Non-pigmented ciliary epithelial cell (primary cell): ENCODE measurements at places on chromosomes 3 and 15.

GRCh38 chr3:158569794-158570193 is 1.2 kb upstream of the MLF1 start:
- no peak for DNase-seq

DNA sequence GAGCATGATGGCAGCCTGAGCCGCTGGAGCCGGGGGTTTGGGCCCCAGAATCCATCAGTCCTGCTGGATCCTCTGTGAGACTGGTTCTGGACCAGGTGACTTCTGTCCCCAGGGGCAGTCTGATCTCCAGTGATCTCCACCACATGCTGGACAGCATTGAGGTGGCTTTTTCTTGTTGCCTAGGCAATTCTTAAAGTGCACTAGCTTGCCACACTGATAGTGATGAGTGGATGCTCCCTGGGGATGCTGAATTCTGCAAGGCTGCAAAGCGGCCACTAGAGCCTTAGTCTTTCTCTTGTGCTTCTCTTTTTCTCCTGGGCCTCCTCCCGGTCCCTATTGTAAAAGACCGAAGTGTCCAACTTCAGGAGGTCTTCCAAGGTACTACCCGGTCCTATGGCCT is 70.4 kb upstream of the ATP11B start:
- no peak for DNase-seq

GRCh38 chr3:150825192-150825915 is 62.4 kb upstream of the SIAH2 start:
- no peak for DNase-seq

DNA sequence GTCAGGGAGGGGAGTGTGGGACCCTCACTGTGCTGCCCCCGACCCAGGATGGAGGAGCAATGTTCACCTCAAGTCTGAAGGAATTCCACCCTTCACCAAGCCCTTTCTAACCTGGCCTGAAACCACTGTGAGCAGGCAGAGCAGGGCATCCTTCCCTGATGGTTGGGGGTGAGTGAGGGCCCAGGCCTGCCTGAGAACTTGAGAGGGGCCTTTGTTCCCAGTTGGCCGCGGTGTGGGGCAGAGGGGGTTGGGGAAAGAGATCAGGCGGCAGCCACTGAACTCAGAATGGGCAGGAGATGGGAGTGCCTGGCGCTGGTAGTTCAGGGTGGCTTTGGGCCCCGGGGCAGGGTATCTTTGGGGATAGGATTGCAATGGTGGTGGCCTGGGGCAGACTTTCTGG is 103.5 kb upstream of the RPL32 start:
- DNase-seq = no peak
